Activated naive CD8-positive, alpha-beta T cell treated with anti-CD3 and anti-CD28 coated beads, Interleukin-2, amount 50 U/mL, for 16 hours (primary cell): ENCODE measurements at places on chromosomes 3 and 15.

- DNase-seq, result no peak
These were observed 24.5 kb upstream of the PSMD6 start for GRCh38 chr3:64047787-64048186.

DNA sequence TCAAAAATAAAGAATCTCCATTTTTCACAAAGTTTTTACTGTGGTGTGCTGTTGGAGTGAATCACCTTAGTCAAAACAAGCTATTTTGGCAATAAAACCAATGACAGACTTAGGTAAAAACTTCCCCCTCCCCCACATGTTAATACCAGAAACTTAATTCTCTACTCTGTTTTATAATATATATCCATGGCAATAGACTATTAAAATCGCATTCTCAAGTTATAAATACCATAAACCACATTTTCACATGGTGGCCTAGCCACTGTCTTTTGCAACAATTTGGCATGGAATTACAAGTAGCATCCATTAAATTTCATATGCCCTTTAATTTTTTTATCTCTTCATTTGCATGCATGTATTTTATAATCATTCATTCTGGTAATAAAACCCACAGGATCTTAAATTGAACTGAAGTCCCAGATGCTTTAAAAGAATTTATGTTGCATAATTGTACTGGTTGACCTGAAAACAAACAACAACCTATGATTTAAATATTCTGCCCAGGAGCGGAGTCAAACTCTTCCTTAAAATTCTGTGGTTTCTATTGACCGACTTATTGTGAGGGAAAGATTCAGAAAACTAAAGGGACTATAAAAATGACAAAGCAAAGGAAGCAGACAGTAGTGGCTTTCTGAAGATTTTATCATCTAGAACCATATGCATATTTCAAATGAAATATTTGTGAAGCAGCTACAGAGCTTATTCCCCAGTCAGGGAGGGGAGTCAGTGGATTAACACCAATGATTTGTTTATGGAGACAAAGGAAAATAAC is 229.0 kb upstream of the TBL1XR1 start:
- no peak for DNase-seq

- no peak for DNase-seq
These were observed 153.1 kb downstream of the GMNC start for GRCh38 chr3:190709351-190709773.

- DNase-seq, result no peak
These were observed 17.2 kb upstream of the TIMP4 start for GRCh38 chr3:12175844-12176453.

- DNase-seq, result no peak
These were observed 257.7 kb upstream of the PROK2 start for GRCh38 chr3:72042397-72043203.

DNA sequence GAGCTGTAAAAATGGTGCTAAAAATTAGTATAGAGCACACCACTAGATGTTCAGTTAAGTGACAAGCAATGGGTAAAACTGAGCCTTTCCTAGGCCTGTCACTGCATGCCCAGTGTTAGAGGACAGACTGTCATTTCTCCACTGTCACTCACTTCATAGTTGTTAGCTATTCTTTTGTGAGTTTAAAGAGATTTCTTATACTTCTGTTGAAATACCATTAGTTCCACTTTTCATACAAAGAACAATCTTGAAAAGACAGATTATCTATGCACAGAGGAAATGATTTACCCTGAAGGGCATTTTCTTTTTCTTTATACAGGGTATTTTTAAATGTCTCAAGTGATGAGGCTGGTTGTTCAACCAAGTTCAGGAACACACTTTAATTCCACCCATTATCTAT is 28.3 kb upstream of the CHMP2B start:
- no peak for DNase-seq
